RWPE1 (cell line): ENCODE measurements at places on chromosomes 16 and 17.

- no peak for DNase-seq
Observed at GRCh38 chr16:57533431-57534336, 2.7 kb downstream of the CCDC102A start.

- no peak for DNase-seq
Observed at GRCh38 chr16:1309888-1310831, 724 bp downstream of the UBE2I start.

DNA sequence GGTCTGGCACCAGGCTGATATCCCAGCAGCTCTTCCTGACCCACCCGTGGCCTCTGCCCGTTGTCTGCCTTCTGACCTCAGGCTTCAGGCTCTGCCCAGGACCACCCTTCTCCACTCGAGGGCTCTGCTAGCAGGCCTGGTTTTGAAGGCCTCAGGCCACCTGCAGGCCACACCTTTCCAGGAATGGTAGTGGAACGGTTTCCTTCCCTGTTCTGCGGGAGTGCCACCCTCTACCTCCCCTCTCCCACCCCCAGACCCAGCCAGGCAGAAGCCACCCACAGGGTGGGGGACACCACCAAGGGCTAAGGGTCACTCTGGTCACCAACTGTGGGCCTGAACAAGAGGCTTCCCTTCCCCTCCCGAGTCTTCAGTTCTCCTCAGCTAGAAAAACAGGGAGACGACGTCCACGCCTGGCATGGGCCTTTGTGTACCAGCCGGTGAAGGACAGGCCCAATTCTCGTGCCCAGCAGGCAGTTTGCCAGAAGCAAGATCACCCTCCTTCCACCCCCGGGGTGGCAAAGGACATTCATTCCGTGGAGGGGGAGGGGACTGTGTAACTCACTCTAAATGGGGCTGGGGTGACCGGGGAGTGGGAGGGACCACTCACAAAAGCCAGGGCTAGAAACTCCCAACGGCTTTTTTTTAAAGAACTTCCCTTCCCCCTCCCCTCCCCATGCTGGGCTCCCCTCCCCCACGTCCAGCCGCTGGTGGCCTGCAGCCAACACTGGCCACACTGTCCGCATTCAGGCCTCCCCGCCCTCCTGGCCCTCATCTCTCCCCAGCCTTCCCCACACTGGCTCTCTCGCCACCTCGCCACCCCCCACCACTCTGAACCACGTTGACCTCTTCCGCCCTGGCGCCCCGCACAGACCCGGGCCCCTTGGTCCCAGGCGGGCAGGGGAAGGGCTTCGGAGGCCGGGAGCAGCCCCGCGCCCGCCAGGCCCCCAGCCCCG is 7.7 kb downstream of the CBX4 start:
- no peak for DNase-seq

DNA sequence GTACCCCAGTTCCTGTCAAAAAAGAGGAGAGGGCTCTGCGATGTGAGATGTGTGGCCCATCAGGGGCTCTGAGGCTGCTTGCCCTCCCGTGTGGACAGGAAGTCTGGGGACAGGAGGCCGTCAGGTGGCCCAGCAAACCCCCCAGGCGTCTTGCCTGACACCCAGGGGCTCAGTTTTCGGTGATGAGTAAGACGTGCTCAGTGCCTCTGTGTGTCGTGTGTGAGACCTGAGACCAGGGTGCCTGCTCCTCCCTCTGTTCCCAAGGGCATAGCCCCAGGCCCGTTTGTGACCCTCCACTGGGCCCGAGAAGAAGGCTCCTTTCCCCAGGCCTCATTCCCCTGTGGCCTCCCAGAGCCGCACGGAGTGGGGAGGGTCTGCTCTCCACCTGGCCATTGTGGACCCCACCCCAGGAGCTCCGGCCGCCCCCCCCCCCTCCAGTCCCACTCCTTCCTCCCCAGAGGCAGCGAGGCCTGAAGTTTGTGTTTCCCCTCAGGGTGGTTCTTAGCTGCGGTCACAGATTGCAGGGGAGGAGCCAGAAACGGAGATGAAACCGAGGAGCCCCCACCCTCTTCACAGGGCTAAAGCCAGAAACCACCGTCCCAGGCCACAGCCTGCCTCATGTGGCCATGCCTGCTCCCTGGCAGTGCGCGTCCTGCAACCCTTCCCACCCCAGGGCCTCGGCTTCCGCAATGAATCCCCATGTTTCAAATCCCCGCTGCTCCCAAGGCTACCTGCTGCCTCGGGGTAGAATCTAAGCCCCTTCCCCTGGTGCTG is 4.9 kb upstream of the ACTG1 start:
- no peak for DNase-seq

GRCh38 chr16:63195336-63195735 is 1159.1 kb upstream of the CDH8 start:
- DNase-seq: no peak

GRCh38 chr16:27511657-27512448 is 37.9 kb downstream of the GTF3C1 start:
- no peak for DNase-seq

DNA sequence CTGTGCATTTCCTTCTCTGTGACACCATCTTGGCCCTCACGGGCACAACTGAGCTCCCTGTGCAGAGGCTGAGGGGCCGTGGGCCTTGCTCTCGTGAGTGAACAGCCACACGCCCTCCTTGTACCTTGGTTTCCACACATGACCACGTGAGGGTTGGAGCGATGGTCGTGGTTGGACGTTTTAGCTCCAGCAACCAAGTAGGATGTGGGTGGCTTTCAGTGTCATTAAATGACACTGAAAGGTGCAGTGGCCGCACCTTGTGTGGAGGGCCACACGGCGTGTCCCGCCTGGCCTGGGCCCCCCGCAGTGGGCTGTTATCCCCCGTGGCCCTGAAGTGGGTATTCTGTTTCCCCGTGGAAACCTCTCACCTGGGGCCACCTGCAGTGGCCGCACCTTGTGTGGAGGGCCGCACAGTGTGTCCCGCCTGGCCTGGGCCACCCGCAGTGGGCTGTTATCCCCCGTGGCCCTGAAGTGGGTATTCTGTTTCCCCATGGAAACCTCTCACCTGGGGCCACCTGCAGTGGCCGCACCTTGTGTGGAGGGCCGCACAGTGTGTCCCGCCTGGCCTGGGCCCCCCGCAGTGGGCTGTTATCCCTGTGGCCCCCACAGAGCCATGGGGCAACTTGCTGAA is 28.2 kb downstream of the ACSF3 start:
- no peak for DNase-seq

GRCh38 chr16:59044616-59045015 is 310.5 kb upstream of the GOT2 start:
- no peak for DNase-seq

DNA sequence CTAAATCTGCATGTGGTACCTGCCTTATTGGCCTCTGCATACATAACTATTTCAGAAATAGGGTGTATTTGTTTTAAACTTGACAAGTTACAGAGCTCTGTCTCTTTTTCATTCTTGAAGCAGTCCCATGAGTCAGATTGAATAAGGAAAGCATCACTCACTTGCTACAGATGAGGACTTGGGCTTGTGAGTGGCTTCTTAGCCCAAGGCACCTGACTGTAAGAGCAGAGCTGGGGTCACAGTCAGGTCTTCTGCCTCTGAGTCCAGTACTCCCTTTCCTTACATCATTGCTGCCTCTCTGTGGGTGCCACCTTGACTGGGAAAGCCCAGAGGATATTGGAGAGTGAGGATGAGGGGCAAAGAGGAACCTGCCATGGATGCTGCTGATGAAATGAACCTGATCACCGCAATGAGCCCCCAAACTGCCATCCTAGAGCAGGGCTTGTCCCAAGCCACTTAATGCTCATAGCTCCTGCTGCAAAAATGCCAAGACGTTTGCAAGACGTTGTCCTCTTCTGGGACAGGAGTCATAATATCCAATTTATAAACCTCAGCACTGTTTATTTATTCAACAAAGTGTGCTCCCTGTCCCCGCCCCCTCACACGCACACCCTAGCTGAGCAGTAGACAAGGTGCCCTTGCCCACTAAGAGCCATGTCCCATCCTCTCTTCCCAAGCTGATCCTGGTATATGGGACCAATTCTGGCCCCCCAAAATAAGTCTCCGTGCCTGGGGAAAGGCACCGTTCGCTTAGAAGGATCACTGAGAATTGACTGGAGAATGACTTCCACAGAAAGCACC is 74.1 kb downstream of the CCDC182 start:
- DNase-seq: no peak

- DNase-seq: no peak
Observed at GRCh38 chr16:20073203-20074098, at the start of gene GPR139. Gene GPR139 (minus strand): TSS chr16:20073890. CDS start chr16:20073616, 274 bp downstream.

- DNase-seq: no peak
Observed at GRCh38 chr17:68580236-68580770, 20.9 kb downstream of the FAM20A start.

DNA sequence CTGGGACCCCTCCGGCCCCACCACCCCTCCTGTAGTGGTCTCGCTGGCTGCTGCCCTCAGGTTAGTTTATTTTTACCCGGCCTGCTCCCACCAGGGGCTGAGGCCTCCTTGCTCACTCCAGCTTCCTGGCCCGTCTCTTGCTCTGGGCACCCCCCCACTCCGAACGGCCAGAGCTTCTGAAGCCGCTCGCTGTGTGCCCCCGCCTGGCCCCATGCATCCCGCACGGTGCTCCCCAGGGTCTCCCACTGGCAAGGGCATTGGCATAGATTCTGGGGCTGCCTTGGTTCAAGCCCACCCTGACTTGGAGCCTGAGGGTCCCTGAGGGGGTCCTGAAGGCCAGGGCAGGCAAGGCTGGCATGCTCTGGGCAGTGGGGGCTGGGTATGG is 186.4 kb downstream of the SEC14L1 start:
- DNase-seq: no peak

DNA sequence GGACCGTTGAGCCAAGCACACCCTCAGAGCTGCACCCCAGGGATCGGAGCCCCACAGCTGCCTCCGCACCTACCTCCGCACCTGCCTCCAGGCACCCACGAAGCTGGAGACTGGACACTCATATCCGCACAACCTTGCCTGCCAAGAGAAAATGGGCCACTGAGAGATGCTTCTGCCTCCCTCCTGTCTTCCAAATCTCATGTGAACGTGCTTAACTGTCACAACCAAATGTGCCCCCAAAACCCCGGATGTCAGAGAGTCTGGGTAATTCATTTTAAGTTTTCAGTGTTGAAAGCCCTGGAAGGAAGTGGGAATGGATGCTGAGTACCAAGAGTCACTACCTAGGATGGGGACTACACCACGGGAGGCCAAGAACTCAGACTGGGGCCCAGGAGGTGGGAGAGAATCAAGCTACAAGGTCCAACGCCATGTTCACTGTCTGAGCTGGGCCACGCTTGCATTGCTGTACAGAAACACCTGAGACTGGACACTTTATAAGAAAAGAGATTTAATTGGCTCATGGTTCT is 49.5 kb upstream of the MEAK7 start:
- DNase-seq: no peak

GRCh38 chr16:73347500-73348375 is 299.8 kb upstream of the ZFHX3 start:
- no peak for DNase-seq

- no peak for DNase-seq
Observed at GRCh38 chr17:15503731-15504130, 36.3 kb upstream of the CDRT4 start.

GRCh38 chr16:28172336-28172735 is 39.4 kb downstream of the XPO6 start:
- no peak for DNase-seq

GRCh38 chr16:75491876-75492275 is 3.4 kb downstream of the CHST6 start:
- DNase-seq: peak; percentile 43

DNA sequence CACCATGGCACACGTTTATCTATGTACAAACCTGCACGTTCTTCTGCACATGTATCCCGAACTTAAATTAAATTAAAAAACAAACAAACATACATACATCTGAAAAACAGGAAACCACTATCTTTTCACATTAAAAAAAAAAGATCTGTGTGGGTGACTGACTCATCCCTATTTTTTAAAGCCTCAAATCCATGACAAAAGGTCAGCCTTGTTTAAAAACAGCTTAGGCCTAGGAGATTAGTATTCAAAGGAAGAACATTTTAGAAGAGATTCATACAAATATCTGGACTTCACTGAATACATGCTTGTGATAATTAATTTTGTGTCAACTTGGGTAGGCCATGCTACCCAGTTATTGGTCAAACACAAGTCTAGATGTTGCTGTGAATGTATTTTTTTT is 4.7 kb upstream of the PRKAR1A start:
- DNase-seq: no peak

GRCh38 chr16:10181196-10182162 is 749 bp downstream of the GRIN2A start:
- DNase-seq: peak; percentile 64

DNA sequence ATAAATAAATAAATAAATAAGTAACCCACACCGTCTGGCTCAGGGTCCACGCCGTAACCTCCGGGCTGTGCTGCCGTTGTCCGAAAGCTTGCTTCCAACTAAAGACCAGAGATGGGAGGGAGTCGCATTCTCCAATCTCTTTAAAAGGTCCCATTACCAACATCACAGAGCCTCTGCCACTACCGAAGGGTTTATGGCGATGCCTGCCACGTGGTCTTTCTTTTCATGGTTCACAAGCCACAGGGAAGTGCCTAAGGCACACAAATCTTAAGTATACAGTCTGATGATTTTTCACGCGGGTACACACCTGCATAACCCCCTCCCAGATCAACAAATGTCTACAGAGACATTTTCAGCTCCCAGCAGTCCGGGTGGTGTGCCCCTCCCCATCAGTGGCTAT is 1.4 kb downstream of the COTL1 start:
- peak; percentile 23 for DNase-seq

- no peak for DNase-seq
Observed at GRCh38 chr16:80583466-80583865, 42.7 kb downstream of the DYNLRB2 start.

DNA sequence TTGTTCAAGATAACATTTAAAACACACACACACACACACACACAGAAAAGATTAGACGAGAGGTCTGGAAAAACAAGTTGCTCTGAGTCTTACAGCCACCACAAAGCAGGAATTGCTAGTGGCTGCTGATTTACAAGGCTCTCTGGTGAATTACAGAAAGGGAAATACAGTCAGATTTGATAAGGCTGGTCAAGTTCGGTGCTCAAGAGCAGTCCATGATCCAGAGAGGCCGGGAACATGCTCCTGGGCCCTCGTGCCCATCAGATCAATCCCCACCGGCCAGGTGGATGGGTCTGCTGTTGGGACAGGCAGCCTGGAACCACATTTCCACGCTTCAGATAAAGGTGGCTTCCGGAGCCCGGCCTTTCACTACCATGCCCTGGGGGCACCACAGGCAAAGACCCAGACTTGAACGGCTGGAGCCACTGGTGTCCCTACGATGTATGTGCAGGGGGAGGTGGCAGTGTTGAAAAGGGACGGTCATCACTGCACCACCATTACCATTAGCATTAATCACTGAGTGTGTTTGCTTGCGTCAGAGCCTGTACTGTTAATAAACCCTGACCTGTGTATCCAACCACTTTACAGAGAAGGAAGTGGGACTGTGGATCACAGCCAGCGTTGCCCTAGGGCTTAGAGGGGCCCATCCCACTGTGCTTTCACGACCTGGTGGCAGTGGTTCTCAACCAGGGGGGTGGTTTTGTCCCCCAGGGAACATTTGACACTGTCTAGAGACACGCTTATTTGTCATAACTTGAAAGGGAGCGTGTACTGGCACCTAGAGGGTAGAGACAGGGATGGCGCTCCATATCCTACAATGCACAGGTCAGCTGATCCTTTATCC is 95.1 kb downstream of the XYLT1 start:
- no peak for DNase-seq

- DNase-seq: no peak
Observed at GRCh38 chr17:71166311-71166710, 954.5 kb upstream of the SOX9 start.
